ENCODE measurements at places on chromosomes 12 and 14.

DNA sequence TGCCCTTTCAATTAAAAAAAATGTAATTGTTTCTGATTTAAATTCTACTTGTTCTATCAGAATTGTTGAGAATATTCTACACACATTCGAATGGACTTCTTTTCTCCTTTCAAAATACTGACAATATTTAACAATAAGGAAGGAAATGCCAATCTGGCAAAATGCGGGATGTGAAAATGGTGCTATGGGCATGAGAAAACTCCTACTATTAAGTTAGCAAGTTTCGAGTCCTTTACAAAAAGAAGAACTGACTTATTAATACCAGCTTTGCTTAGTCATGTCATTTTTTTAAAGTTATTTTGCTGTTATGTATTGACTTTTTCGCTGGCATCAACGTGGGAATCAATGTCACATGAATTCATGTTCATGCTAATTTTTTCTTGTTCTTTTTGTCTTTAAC lies 31.7 kb upstream of the ARL1 start:
- no peak for DNase-seq

DNA sequence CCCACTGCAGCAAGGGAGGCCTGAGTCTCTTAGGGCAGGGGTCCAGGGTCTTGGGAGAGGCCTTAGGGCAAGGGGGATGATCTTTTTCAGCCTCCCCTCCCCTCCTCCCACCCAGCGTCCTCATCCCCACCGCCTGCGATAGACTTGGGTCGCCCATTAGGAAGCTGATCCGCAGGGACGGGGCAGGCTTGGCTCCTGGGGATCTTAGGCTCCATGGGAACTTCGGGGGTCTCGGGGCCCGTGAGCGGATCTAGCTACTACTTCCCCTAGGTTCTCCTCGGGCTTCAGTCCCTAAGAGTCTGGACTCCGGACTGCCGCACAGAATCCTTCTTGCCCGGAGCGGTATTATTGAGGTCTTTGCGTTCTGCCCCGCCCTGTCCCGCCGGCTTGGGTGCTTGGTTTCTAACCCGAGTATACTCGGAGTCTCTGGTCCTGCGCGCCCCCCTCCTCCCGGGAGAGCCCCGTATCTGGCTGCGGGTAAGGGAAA lies 2.2 kb upstream of the PTHLH start:
- DNase-seq, result no peak

DNA sequence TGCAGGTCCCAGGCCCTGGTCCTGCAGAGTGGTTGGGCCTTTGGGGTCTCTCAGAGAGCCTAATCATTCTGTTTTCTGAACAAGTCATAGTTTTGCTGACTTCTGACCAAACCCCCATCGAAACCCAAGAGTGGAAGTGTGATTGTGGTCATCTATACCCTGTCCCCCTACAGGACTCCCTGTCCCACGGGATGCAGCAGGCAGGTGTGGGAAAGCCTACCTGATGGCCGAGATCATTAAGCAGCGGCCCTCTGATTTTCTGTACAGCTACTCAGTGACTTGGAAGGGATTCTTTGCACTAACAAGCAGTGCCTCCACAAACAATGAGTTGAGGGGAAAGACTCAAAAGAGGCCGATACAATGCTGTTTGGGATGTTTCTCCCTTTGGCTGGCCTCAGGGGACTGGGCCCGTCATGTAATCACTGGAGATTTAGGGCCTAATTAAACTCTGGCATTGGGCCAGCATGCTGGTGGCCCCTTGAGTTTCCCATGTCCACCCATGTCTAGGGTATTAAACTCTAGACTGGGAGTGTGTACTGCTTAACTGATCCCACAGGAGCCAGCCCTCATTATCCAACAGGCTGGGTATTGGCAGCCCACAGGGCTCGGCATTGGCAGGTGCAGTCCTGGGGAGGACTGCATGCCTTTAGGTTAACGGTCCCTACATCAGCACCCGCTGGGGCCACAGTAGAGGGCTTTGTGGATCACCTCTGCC lies 192.8 kb downstream of the ZFP36L1 start:
- no peak for DNase-seq

- no peak for DNase-seq
These were observed 245.9 kb downstream of the EMP1 start for GRCh38 chr12:13442457-13442856.

- DNase-seq, result no peak
These were observed 8.4 kb upstream of the TC2N start for GRCh38 chr14:91875525-91876286.

DNA sequence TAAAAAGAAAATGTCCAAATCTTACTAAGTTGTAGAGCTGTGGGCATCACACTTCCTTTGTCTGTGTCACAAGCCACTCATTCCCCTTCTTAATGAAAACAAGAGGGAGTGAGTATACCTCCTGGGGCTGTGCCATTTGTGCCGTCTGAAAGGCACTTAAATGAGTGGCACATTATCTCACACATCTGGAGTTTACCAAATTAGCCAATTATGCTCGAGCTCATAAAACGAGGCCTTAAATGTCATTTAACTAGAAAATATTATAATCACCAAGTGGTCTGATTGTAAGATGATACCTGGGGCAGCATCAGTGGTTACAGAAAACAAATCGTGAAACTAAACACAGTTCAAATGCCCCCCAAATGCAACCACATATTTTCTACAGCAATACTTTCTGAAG lies 146.1 kb downstream of the PAX9 start:
- no peak for DNase-seq

DNA sequence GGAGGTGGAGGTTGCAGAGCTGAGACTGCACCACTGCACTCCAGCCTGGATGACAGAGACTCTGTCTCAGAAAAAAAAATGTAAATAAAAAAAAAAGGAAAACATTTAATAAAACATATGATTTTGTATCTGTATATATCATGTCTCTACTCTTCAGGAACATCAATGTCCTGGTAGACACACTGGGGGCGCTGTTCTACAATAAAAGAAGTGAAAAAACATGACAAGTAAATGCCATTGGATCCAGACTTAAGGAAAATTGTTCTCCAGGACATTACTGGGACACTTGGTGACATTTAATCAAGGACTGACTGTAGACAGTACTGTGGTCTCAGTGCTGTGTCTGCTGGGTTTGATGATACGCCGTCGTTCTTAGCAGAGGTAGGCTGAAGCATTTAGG lies 15.5 kb upstream of the KLC1 start:
- no peak for DNase-seq

DNA sequence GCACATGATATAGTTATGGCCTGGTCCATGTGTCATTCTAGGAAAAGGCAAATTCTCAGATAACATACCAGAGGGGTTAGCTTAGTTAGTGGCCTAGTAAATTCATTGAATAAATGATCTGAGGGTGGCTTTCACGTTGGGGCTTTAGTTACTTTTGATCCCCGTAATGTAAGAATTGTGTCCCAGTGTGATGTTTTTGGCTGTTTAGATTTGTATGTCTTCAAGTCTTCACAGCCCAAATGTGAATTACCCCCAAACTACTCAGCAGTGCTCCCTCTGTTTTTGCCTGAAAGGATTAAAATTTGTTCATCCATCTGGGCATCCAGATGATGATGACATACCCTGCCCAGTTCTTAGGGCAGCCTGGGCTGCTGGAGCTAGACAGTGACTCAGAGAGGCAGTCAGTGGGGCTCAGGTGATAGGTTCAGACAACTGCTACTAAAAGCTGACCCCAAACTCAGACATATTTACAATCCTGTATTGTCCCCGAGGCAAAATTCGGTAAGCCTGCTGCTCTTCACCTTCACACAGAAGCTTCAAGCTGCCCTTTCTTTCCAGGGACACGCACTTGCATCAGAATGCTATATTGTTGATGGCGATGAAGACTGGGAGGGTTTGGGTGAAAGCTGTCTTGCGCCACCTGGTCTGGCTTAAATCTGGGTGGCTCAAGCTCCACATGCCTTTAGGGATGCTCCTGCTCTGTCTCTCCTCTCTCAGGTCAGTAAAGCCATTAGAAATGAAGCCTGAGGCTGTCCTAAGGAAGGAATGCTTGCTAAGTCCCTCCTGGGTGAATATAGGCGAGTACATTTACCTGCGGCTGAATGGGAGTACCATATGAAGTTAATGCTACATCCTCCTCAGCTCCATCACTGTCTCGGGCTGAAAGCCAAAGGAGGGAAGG lies 10.3 kb downstream of the GPRC5D start:
- no peak for DNase-seq

DNA sequence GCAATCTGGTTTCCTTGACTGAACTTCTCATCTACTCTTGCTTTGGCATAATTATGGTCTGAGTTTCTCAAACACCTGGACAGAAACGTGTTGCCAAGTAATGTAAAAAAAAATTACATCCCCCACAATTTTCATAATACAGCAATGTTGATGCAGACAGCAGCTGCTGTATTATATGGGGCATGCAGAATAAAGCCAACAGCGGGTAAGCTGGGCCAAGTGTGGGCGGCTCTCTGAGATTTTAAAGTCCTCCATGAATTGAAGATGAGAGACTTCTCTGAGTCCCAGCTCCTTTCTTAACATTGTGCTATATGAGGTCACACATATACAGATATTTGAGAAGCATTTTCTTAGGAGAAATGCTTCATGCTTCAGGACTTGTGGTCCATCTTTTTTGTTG lies 881.2 kb downstream of the GALC start:
- DNase-seq, result no peak

- DNase-seq, result no peak
These were observed 171.4 kb downstream of the EMP1 start for GRCh38 chr12:13367973-13368372.

DNA sequence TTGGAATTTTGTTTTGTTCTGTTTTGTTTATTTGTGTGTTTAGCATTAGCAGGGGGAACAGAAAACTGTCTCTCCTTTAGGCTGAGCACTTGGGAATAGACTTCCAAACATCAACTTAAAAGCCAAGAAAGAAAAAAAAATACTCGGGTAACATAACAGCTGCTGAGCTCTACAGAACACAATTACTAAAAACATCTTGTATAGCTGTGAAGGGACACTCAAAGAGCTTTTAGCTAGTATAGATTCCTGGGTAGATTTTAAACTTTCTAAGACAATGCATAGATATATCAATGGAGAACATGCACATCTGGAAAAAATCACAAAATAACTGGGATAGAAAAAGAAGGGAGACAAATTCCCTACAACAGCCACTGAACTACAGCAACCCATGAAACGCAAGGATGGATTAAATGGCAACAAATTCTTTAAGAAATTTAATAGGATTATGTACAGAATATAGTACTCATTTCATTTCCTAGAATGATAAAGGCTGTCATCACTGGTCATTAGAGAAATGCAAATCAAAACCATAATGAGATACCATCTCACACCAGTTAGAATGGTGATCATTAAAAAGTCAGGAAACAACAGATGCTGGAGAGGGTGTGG lies 174.3 kb upstream of the KRR1 start:
- DNase-seq, result no peak

- DNase-seq, result no peak
These were observed 14.4 kb upstream of the OR6C65 start for GRCh38 chr12:55385891-55386290.

GRCh38 chr12:87930033-87930432 lies 99.2 kb downstream of the C12orf50 start:
- DNase-seq, result no peak

DNA sequence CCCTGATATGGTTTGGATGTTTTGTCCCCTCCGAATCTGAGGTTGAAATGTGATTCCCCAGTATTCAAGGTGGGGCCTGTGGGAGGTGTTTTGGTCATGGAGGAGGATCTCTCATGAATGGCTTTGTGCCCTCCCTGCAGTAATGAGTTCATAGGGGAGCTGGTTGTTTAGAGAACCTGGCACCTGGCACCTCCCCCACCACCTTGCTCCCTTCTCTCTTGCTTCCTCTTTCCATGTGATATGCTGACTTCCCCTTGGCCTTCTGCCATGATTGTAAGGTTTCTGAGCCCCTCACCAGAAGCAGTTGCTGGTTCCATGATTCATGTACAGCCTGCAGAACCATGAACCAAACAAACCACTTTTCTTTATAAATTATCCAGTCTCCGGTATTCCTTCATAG lies 32.6 kb downstream of the CD163L1 start:
- DNase-seq, result no peak

GRCh38 chr14:30610787-30611343 lies 11.3 kb upstream of the SCFD1 start:
- no peak for DNase-seq

GRCh38 chr14:31692376-31692781 lies 131.2 kb downstream of the NUBPL start:
- no peak for DNase-seq

DNA sequence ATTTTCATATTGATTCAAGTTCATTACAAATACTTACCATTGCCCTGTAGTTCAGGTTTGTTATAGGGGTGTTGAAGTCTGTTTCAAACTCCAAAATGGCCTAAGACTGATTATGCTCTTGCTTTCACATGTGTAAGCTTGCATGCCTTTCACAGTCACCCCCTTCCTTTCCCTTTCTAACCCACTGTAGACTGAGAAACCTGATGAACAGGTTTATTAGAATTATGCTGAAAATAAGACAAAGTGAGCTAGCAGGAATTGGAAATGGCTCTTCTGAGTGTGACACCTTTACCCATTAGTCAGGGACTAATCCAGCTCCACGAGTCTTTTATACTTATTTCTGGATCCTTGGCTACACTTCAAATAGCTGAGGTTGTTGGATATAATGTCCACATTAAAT lies 38.9 kb downstream of the FBXO33 start:
- no peak for DNase-seq

- no peak for DNase-seq
These were observed at the start of gene MMP19 for GRCh38 chr12:55842681-55843429. Gene MMP19 (minus strand): TSS chr12:55842936. CDS start chr12:55842830, 106 bp downstream.

DNA sequence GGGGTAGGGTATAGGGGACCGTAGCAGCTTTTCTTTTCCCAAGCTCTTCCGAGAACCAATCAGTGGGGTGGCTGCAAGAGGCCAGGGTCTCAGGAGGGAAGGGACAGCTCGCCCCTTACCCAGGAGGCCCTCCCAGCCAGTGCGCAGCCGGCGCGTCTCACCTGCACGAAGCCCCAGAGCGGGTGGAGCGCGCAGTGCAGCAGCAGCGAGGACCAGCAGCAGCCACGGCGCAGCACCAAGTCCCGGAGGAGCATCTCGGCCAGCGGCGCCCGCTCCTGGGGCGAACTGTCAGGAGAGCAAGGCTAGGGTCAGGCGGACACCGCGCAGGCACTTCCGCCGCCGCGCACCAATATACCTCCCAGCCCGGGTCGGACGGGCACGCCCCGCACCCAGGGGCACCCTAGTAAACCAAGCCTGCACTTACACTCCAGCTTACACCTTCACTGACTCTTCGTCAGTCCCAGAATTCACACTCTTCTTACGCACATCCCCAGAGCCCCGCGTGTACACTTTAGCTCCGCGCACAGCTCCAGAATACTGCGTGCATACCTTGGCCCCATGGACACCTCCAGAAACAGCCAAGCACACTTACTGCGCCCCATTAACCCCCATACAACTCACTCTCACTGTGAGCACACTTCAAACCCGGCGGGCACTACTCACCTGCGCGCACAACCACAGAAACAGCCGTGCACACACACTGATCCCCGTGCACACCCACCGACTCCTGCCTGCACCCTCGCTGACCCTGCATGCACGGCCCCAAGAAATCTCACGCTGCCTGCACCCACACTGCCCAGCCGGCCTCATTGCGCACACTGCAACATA lies 606 bp downstream of the PRIMA1 start:
- no peak for DNase-seq

GRCh38 chr12:76542908-76543307 lies 16.7 kb downstream of the OSBPL8 start:
- DNase-seq, result no peak
